ENCODE measurements at places on chromosomes 5 and 9.
A peak's percentile ranks its signal among the peaks of the same experiment; 100 is the strongest.

DNA sequence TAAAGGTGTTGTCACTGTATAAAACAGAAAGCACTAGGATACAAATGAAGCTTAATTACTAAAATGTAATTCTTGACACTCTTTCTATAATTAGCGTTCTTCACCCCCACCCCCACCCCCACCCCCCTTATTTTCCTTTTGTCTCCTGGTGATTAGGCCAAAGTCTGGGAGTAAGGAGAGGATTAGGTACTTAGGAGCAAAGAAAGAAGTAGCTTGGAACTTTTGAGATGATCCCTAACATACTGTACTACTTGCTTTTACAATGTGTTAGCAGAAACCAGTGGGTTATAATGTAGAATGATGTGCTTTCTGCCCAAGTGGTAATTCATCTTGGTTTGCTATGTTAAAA, 43.8 kb downstream of the NDFIP1 start:
- DNase-seq: peak; percentile 32

DNA sequence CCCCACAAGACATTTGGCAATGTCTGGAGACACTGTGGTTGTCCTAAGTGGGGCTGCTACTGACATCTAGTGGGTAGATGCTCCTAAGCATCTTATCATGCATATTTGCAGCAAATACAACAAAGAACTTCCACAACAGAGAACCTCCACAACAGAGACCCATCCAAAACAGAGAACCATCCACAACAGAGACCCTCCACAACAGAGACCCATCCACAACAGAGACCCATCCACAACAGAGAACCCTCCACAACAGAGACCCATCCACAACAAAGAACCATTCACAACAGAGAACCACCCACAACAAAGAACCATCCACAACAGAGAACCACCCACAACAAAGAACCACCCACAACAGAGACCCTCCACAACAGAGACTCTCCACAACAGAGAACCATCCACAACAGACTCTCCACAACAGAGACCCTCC, 32.8 kb downstream of the ARPC5L start:
- DNase-seq: peak; percentile 72

DNA sequence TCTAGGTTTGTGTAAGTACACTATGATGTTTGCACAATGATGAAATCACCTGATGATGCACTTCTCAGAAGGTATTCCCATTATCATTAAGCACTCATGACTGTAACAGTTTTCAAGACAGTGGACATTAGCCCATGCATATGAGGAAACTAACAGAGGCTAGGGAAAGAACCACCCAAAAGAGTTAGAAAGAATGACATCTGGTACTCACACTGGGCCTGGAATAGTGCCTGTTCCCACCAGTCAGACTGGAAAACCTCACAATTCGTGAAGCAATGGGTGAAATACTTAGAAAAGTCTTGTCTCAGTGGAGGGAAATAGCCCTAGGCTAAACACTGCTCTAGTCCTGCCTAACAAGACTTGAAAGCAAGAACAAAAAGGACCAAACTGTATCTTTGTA, 117.4 kb upstream of the GDNF start:
- DNase-seq: no peak

GRCh38 chr5:148645527-148645926, 8.8 kb downstream of the HTR4 start:
- no peak for DNase-seq

DNA sequence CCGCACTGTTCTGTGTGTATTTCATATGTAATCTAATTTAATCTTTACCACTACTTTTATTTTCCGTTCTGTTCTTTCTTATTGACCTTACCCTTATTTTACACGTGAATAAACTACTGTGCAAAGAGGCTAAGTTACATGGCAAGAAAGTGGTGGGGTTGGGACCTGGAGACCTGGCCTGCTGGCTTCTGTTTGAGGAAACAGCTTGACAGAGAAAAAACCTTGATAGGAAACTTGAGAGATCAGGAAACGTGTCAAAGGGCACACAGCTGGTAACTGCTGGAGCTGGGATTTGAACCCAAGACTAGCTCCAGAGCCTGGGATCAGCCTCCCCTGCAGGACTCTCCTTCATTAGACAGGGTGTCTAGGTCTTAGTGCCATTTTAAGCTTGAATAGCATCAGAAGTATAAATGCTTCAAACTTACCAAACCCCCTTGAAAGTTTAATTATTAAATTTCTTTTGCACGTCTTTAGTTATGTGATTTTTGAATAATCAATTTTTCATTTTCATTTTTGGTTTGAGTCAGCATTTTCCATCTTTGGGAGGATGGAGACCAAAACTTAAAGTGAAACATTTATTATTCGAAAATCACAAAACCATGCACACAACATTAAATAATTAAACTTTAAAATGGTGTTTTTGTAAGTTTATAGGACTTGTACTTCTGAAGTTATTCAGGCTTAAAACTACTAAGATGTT, 129.5 kb downstream of the RGS3 start:
- DNase-seq: no peak

DNA sequence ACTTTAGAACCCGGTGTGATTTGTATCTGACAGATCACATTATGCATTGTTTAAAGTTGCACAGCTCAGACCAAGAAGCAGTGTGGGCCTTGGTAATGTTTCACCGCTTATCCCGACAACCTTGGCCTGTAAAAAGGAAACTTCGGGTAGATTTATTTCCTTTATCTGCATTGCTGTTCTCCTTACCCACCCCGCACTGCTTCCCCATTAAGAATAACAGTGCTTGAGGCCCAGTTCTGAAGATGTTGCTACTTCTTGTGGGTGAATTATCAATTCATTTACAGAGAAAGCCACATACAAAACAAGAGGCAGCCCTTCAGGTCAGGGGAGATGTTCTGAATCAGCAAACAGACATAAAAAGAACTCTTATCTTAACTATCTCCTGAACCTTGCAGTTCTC, 8.4 kb downstream of the SMARCA2 start:
- no peak for DNase-seq

- DNase-seq: no peak
These were observed 2.3 kb downstream of the C9orf72 start for GRCh38 chr9:27571011-27571410.

GRCh38 chr5:157923765-157924164, 64.8 kb upstream of the CLINT1 start:
- DNase-seq: no peak

- DNase-seq: no peak
These were observed 45.4 kb downstream of the FGF18 start for GRCh38 chr5:171464829-171465228.

DNA sequence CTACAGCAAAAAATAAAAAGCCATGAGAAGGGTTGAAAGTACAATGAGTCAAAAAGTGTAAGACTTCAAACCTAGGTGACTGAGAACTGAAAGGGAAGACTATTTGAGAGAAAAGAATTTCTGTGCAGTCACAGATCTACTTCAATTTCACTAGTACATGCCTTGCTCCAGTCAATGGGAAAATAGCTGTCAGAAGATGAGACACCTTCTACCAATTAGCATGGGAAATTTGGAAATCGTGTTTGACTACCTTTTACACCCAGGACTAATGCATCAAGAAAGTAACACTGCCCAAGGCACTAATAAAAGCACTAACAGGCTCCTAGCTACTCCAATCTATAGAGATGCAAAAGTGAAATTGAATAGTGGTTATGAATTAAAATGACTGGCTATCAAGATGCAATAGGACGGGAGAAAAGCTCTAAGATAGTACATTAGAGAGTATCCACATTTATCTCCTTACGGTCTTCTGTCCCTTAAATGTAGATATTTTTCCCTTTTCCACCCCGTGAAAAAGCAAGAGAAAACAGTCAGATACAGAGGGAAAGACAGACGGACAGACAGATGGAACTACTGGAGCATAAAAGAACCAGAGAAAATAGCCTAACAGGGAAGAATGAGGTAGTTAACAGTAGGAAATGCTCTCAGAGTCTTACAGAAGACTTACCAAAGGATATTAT, 15.2 kb downstream of the ERP44 start:
- DNase-seq: no peak

DNA sequence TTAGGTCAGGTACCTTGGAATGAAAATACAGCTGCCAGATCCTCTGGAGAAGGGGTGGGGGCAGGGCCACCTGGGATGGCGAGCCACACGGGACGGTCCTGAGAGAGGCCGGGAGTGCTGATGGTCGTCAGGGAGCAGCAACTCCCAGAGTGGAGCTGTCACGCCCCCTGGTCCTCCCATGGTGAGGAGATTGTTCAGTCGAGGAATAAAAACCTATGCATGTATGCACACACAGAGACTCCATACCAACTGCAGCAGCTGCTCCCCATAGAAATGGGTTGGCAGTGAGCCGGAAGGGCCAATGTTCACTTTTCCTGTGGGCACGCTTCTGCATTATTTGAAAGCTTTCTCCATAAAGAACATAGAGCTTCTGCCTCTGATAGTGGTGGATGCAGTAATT, 45.2 kb upstream of the SEMA4D start:
- no peak for DNase-seq

DNA sequence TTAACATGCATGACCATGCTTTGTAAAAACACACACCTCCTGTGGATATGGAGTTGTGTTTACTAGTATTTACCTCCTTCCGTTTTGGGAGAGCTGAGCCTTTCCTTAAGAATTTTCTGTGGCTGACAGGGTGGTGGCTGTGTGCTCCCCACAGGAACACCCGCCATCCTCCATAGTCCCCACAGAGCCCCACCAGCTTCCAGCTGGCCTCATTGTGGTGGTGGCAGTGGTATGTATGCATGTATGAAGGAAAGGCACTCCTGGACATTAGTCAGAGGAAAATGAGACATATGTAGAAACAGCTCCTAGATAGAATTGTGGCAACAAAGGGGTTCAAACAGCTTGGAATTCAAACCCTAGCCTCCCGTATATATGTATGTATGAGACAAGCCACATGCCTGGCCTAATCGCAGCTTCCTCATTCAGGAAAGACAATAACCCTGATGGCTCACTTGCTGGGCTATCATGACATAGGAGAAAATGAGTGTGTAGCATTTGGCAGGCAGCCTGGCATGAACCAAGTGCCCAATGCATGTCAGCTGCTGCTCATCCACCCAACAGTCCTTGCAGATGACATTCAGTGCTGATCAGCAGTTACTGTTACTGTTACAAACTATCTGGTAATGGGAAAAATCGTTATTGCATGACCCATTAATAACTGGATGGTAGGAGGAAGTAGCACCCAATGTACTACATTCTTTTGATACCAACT, 459.7 kb downstream of the EBF1 start:
- DNase-seq: peak; percentile 51

DNA sequence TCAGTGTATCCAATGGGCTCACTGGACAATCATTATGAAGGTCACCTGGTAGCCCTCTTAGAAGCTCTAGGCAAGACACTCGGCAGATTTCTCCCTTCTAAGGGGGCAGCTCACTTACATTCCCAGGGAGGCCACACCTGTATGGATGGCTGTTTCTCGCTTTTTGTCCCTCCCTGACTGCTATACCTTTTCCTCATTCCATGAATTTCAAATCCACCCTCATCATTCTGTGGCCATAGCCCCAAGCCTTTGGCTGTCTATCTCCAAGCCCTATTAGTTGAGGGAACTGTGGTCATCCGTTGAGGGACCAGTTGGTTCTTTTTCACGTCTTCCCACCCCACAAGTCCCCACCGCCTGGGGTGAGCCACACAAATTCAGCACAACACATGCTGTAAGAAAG, 85.0 kb upstream of the RARS1 start:
- no peak for DNase-seq
